ENCODE measurements at places on chromosomes 5 and 9.
A peak's percentile ranks its signal among the peaks of the same experiment; 100 is the strongest.

DNA sequence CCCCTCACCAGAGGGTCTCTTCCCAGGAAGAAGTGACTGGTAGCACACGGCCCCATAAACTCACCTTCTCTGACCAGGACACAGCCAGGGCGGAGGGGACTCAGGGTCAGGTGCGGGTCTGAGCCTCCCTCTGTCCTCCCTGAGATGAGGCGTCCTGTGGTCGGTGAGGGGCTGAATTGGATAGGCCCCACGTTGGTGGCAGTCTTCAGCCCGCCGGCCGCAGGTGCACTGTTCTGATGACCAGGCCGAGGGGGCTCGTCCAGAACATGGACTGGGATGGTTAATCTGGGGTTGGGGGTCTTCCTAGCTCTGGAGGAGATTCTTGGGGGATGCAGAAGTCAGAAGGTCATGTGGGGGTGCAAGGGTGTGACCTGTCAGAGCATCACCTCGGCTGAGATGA, 102.2 kb upstream of the PPP1R26 start:
- no peak for DNase-seq

GRCh38 chr5:180699042-180699441, 40.8 kb downstream of the OR2Y1 start:
- DNase-seq: no peak

GRCh38 chr5:154300207-154300883, 109.8 kb downstream of the GALNT10 start:
- DNase-seq: no peak

DNA sequence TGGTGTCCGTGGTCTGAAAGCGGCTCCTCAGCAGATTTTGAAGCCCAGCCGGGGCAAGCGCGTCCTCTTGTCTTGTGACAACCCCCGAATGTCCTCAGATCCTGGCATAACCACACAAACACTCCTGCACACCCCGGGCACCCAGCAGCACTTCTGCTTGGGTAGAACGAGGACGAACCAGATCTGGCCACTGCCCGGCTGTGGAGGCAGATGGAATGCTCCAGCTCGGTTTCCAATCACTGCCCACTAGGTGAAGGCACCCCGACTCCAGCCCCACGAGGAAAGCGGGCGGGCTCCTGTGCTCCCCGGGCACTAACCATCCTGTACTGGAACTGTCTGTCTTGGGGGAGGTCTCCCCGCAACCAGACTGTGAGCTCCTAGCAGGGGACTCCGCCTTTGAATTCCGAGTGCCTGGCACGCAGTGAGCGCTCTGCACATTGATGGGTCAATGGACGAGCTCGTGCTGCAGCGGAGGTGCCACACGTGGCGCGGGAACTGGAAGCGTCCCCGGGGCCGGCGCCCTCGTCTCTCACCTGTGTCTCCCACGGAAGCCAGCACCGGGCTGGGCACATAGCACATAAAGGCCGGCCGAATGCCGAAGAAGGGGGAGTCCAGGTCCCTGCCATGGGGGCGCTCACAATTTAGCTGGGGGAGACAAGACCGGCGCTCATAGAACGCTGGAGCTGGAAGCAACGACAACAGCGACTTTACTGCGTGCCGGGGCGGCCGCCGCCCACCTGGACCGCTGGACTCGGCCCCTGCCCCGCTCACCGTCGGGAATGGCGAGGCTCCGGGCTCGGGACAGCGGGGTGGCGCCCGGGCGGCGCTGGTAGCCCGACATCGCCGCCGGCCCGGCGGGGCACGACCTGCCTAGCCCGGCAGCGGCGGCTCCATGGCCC, 608 bp downstream of the ENTR1 start:
- no peak for DNase-seq

GRCh38 chr9:101566904-101567724, 27.7 kb downstream of the PPP3R2 start:
- no peak for DNase-seq

- no peak for DNase-seq
Measured at GRCh38 chr5:149808264-149808982, 78.3 kb downstream of the PPARGC1B start.

GRCh38 chr9:78207901-78208300, 28.0 kb upstream of the CEP78 start:
- DNase-seq: no peak

GRCh38 chr5:168434746-168435321, 51.4 kb upstream of the RARS1 start:
- no peak for DNase-seq

GRCh38 chr5:93607367-93608258, 24.6 kb downstream of the NR2F1 start:
- no peak for DNase-seq

- DNase-seq: no peak
Measured at GRCh38 chr5:128920345-128921215, 44.7 kb upstream of the SLC27A6 start.

GRCh38 chr5:170640731-170641588, 137.1 kb downstream of the KCNIP1 start:
- no peak for DNase-seq

DNA sequence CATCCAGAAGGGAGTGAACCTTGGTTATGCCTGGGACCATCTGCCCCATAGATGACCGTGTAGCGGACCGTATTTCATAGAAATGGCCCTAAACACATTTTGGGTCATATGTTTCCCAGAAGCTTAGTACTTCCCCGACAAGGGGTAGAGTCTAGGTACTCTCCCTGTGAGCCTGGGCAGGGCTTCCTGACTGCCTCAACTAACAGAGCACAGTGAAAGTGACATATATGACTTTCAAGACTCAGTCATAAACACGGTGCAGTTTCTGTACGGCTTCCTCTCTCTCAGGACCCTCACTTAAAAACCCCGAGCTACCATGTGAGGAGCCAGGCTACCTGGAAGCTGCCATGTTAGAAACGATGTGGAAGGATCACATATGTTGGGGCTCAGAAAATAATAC, 20.9 kb downstream of the C9orf57 start:
- no peak for DNase-seq

- peak; percentile 6 for DNase-seq
Measured at GRCh38 chr5:31908396-31908795, 265.7 kb downstream of the GOLPH3 start.

- DNase-seq: no peak
Measured at GRCh38 chr5:59146729-59147128, 563.9 kb downstream of the RAB3C start.

GRCh38 chr9:4258320-4259090, 41.4 kb downstream of the GLIS3 start:
- DNase-seq: no peak

DNA sequence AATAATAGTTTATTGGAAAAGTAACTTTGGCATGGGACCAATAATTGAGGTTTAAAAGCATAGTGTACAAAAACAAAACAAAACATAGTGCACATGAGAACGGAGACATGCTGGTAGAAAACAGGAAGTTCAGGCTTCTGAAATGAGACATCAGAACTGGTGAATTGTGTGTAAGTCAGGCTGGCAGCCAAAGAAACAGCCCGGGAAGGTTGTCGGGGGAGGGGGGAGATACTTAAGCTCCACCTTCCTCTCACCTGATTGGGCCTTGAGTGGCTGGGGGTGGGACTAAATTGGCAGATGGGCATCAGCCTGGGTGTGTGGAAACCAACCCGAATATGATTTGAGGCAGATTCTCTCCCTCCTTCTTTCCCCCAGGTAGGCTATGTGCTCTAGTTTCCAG, 256.3 kb downstream of the SMARCA2 start:
- no peak for DNase-seq

- no peak for DNase-seq
Measured at GRCh38 chr5:155728146-155728856, 598.7 kb upstream of the SGCD start.

DNA sequence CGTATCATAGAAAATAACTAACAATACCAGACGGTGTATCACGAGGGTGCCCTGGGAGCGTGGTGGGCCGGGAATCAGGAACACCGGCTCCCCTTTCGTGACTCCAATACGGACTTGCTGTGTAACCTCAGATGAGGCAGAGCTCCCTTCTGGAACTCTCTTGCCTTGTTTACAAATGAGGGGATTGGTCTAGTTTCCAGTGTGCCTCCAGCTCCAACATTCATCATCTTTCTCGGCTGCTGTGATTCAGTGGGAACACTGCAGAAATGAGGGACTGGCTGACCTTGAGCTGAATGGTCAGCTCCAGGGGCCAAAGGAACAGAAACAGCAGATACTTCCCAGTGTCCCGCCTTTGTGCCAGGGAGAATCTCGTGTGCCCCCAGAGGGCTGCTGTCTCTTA, 22.6 kb upstream of the TGFBI start:
- DNase-seq: no peak

- DNase-seq: no peak
Measured at GRCh38 chr5:76548525-76549229, 74.5 kb downstream of the F2RL2 start.

DNA sequence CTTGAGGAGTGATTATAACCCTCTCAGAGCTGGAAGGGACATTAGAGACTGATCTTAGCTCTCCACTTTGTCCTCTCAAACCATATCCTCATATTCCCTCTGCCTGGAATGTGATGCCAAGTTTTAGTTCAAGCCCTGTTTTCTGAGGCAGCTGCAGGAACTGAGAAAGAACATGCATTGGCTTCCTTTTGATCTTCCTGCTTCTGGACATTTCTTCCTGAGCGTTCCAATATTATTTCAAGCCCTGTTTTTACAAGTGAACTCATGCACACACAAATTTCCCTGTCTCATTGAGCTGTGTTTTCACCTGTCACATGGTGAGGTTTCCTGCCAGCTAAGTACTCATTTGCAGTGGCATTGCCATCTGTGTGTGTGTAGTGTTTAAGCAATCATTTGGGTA, 17.0 kb downstream of the FOCAD start:
- no peak for DNase-seq

GRCh38 chr9:109883623-109884022, 103.6 kb downstream of the PALM2AKAP2 start:
- no peak for DNase-seq

GRCh38 chr5:61362796-61363368, 30.8 kb downstream of the ZSWIM6 start:
- no peak for DNase-seq

GRCh38 chr5:176513788-176514187, 23.4 kb downstream of the RNF44 start:
- no peak for DNase-seq

- no peak for DNase-seq
Measured at GRCh38 chr9:135350003-135350315, 129.6 kb upstream of the PPP1R26 start.

GRCh38 chr5:89471115-89471514, 588.1 kb upstream of the MEF2C start:
- no peak for DNase-seq

DNA sequence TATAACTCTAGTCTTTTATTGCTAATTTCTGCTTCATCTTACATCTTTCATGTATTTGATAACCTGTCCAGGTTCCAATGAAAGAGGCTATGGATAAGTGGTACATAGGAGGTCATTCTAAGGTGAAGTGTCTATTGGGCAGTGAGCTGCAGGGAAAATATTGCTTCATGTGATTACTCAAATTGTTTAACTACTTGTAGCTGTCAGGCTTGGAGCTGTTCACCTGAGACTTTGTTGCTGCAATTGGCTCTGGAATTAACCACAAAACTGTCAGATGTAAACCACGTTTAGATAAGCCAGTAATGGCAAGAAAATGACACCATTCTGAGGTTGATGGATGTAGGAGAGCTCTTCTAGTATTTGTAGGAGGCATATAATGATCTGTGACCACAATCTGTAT, 26.0 kb downstream of the ADAMTSL1 start:
- DNase-seq: no peak

DNA sequence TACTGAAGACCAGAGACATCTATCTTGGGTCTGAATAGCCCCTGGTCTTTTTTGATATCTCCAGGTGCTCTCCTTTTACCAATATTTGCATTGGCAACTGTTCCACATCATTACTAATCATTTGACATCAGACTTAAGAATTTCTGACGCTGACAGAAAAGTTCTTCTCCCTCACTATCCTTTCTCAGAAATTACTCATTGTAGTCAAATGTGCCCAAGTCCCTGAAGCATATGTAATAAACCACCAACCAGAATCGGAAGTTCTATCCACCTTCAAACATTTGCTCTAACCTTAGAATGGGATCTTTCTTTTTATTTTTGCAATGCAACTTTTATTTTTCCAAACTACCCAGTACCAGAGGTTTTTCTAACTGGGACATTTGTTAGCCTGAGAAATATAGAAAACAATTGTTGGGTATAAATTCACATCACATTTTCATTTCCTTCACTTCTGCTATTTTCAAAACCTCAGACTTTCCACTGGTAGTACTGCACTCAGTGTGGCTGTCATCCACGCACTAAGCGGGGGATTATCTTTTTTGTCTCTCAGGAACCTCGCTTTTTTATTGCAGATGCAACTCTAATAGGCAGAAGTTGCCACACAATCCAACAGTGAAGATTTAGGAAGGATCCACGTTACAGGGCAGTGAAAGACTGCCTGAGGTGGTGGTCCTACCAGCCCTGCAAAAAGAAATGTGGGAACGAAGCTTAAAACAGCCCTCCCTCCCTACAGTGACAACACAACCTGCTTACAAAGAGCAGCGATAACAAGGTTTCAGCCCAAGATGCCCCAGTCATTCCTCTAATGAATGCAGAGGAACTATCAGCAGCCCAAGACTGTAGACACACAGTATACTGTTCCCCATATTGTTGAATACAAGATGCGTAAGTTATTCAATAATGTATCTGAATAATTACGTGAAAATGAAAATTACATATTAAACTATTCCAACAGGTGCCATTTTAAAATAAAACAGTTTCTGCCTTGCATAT, 201.2 kb downstream of the EBF1 start:
- DNase-seq: no peak

GRCh38 chr9:123265833-123266232, 2.6 kb downstream of the STRBP start:
- DNase-seq: no peak

DNA sequence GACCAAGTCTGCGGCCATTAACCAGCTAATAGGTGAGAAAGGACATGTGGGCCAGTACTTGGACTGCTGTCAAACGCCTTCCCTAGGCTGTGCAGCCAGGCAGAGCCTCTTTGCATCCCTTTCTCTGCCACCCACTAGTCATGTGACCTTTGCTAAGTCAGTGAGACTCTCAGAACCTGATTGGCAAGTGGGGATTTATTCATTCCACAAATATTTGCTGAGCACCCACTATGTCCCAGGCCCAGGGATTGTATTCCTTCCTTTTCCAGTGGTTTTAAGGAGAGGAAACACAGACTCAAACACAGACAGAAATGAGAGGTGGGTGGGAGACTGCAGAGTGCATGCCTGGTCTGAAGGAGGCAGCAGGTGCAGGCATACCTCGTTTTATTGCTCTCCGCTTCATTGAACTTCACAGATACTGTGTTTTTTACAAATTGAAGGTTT, 71.6 kb upstream of the GALNT10 start:
- no peak for DNase-seq
